Smooth muscle cell of the umbilical artery (primary cell): ENCODE measurements at places on chromosomes 3 and 15. TPM values are rescaled to one million over a fixed set of nuclear protein-coding genes. Genes with fewer than 3 reads are reported as not detected.

The SLC9C1 gene
- total RNA-seq = 0.30 and 0.37 TPM in 2 replicates

The FBXL2 gene
- total RNA-seq = 14.8 and 18.0 TPM in 2 replicates

The TGM4 gene
- total RNA-seq = not detected in 2 replicates

The NDUFAF3 gene
- 56.0 and 65.3 TPM in 2 replicates for total RNA-seq

The SMCO1 gene
- total RNA-seq = not detected in 2 replicates

The ANKRD63 gene
- total RNA-seq = not detected in 2 replicates

The C2CD4A gene
- total RNA-seq = not detected in 2 replicates

The MKRN2OS gene
- not detected in 2 replicates for total RNA-seq

The GABRG3 gene
- total RNA-seq = under 0.01 and 0.42 TPM in 2 replicates

The TM4SF1 gene
- 17.5 and 59.2 TPM in 2 replicates for total RNA-seq

The CHRFAM7A gene
- under 0.01 TPM in 1 of 2 replicates, not detected in the other for total RNA-seq

The BTBD1 gene
- total RNA-seq = 125 and 133 TPM in 2 replicates

The TRPM1 gene
- not detected in 2 replicates for total RNA-seq

The GMNC gene
- total RNA-seq = 0.30 TPM in 1 of 2 replicates, not detected in the other

The CPEB1 gene
- 7.5 and 20.8 TPM in 2 replicates for total RNA-seq

The TERB2 gene
- not detected in 2 replicates for total RNA-seq

The ITGB5 gene
- 502 and 663 TPM in 2 replicates for total RNA-seq

The TRIM69 gene
- total RNA-seq = 5.9 and 10.2 TPM in 2 replicates

The MED12L gene
- 0.42 and 0.89 TPM in 2 replicates for total RNA-seq

The GXYLT2 gene
- 30.8 and 74.2 TPM in 2 replicates for total RNA-seq

The IL17RB gene
- total RNA-seq = not detected in 2 replicates

The CTNNB1 gene
- total RNA-seq = 764 and 883 TPM in 2 replicates

The CISH gene
- 0.30 and 0.51 TPM in 2 replicates for total RNA-seq

The XIRP1 gene
- 0.05 TPM in 1 of 2 replicates, not detected in the other for total RNA-seq

The VPS33B gene
- total RNA-seq = 16.3 and 18.0 TPM in 2 replicates

The PLA1A gene
- 0.30 and 0.32 TPM in 2 replicates for total RNA-seq

The ROPN1 gene
- total RNA-seq = not detected in 2 replicates

The FANCD2OS gene
- total RNA-seq = not detected in 2 replicates

The PDIA3 gene
- total RNA-seq = 529 and 690 TPM in 2 replicates

The IL5RA gene
- not detected in 2 replicates for total RNA-seq

The LYZL4 gene
- not detected in 2 replicates for total RNA-seq

The NOX5 gene
- total RNA-seq = 0.30 and 0.65 TPM in 2 replicates

The CELSR3 gene
- 0.89 and 3.1 TPM in 2 replicates for total RNA-seq

The GP9 gene
- not detected in 2 replicates for total RNA-seq

The LARP6 gene
- total RNA-seq = 77.5 and 104 TPM in 2 replicates

The HYAL2 gene
- total RNA-seq = 96.6 and 112 TPM in 2 replicates

The NR1I2 gene
- total RNA-seq = 0.14 TPM in 1 of 2 replicates, not detected in the other

The TYRO3 gene
- 4.2 and 9.6 TPM in 2 replicates for total RNA-seq

The LHFPL4 gene
- total RNA-seq = not detected in 2 replicates

The TM4SF4 gene
- total RNA-seq = not detected in 2 replicates
